AML-193 (cell line): ENCODE measurements at places on chromosomes 7 and 10.
A peak's percentile ranks its signal among the peaks of the same experiment; 100 is the strongest.

GRCh38 chr7:154347700-154348266 lies 295.6 kb downstream of the DPP6 start:
- DNase-seq: no peak

GRCh38 chr10:93352638-93353383 lies 129.3 kb downstream of the MYOF start:
- peak; percentile 54 for DNase-seq

- DNase-seq: no peak
These were observed 118.2 kb upstream of the KAT6B start for GRCh38 chr10:74708246-74708645.

DNA sequence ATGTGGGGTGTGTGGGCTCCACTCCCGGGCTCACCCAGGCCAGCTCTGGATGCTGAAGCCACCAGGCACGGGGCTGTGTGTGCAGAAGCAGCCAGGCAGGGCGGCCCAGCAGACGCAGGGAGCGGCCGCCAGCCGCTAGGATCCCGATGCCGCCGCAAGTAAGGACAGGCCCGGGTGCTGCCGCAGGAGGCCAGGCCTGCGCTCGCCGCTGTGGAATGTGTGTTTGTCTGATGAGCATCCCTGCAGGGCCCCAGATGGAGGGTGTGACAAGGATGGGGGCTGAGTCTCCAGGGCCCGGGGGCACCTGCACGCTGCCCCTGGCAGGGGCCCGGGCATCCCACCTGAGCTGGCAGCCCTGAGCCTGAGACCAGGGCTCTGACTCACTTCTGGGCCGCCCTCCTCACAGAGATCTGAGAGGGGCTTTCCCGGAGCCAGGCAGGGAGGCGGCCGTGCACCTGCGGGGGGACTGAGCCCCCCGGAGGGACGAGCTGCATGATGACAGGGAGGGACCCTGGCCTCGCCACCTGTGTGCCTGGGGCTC lies 101.5 kb downstream of the FOXL3 start:
- no peak for DNase-seq

DNA sequence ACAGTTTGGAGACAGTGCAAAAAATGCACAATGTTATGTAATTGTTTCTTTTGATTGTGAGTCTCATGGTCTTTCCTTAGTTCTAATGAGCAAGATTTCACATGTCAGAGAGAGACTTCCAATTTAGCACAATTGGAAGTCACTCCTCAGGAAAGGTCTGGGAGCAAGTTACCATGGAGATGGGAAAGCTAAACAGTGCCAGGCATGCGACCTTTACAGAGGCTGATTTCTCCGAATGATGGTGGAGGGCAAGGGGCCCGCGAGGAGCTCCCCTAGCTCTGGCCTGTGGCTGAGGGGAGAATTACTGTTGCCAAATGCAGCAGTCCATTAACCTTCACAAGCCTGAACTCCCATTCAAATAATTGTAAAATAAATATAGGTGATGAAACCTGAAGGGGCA lies 59.3 kb downstream of the CDCA7L start:
- DNase-seq: no peak

DNA sequence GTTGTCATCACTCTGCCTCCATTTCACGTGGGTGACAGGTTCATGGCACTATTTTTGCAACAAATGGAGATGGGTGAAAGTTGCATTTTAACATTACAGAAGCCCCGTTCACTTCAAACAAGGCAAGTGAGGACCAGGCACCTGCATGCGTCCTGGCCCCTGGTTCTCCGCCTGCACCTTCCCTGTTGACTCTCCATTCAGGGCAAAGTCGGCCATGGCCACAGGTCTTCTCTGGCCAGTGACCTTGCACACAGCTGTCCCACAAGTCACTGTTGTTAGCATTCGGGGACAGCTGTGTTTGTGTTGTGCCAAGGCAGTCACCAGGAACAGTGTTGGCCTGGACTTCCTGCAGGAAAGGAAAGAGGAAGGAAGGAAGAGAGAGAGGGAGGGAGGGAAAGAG lies 554.9 kb downstream of the TCERG1L start:
- DNase-seq: no peak

GRCh38 chr7:14228341-14228740 lies 238.9 kb upstream of the ETV1 start:
- no peak for DNase-seq

DNA sequence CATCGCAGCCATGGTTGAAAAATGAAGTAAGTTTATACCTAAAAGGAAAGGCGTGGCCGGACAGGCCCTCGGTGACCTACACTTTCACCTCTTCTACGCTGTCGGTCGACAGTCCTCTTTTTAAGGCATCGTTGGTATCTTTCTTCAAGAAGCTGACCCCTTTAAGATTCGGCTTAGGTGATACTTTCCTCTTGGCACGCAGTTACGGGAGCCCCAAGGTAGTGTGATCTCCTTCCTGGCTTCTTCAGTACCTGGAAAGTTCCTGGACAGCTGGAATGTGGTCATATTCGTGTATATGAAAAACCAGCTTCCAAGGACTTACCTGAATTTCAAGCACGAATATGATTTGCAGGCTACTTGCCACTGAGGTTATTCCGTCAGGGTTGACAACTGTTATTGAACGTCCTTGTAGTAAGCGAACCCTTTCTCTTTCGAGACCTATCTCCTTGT lies 885 bp upstream of the SYPL1 start:
- DNase-seq: no peak

DNA sequence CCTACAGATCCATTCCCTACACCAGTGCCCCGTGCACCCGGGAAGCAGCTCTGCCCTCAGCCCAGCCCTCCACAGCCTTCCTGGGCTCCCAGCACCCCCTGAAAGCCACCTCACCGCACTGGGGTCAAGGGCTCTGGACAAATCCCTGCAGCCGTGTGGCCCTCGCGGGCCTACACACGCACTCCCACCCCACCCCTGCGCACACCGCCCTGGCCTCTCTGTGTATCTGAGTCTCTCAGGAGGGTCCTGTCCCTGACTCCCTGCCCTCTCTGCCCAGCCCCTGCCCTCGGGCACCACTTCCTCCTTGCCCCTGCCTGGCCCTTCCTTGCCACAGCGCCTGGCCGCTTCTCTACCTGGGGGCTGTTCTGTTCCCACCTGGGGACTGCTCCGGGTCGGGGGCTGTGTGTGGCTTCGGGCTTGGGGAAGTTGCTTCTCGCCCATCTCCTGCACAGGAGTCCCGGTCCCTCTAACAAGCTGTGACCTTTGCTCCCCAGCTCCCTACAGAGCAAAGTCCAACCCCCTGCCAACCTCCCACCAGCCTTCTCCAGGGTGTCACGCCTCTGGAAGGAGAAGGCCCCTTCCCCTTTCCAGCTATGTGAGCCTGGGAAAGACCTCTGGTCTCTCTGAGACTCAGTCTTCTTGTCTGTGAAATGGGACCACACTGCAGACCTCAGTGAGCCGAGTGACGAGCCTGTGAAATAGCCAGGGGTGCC lies 1.5 kb downstream of the TMEM184A start:
- DNase-seq: no peak

DNA sequence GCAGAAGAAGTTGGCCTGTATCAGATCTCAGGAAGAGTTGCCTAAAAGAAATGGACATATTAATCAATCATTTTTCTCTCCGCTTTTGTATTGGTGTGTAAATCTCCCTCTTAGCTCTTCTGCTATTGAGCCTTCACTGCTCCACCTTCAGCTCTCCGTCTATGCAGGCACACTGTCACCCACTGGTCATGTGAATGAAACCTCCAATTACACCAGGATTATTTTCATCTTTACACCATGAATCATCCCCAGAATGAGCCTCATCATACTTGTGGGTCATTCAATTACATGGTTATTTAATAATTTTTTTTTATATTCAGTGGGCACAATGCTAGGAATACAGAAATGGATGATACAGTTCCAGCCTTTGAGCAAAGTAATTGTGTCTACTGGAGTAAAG lies 92.6 kb downstream of the LRRC4 start:
- DNase-seq: no peak

GRCh38 chr10:91891125-91892001 lies 17.9 kb downstream of the FGFBP3 start:
- no peak for DNase-seq

GRCh38 chr7:116021237-116021636 lies 9.3 kb downstream of the TFEC start:
- no peak for DNase-seq

GRCh38 chr10:25725917-25726716 lies 207.9 kb upstream of the MYO3A start:
- DNase-seq: peak; percentile 37

GRCh38 chr10:21363092-21363730 lies 162.3 kb downstream of the SKIDA1 start:
- no peak for DNase-seq

DNA sequence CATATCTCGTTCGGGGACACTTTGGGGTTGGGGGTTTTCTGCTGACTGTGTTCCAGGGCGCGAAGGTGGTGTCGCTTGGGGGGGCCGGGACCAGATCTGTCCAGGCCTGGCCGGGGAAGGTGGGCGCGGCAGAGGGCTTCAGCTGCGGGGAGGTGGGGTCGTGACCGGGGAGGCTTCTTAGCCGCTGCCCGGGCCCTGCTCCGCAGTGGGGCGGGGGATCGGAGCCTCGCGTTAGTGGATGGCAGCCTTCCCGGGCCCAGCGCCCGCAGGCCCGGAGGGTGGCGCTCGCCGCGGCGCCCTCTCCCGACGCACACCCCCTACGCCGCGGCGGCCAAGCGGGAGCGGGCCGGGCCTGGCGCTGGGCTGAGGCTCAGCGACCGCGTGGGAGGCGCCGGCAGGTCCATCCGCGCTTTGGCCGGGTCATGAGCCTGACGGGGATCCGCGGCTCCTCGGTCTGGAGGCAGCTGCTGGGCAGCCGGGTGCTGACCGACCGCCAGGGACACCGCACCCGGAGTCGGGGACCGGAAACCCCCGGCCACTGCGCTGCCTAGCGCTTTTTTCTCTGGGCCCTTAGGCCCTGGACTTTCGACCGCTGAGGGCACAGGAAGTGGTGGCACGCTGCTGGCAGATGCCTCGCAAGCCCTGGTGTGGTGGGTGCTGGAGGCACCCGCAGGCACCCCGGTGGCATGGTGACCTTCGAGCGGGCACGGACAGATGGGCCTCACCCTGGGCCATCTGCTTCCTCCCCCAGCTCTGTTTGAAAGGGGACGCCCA lies 1.2 kb downstream of the AGAP3 start:
- DNase-seq: peak; percentile 14

- no peak for DNase-seq
These were observed 81.2 kb downstream of the FZD1 start for GRCh38 chr7:91345449-91345848.

- DNase-seq: no peak
These were observed 62.1 kb downstream of the VWA2 start for GRCh38 chr10:114301177-114301576.

GRCh38 chr10:116783011-116783655 lies 40.8 kb upstream of the HSPA12A start:
- no peak for DNase-seq

DNA sequence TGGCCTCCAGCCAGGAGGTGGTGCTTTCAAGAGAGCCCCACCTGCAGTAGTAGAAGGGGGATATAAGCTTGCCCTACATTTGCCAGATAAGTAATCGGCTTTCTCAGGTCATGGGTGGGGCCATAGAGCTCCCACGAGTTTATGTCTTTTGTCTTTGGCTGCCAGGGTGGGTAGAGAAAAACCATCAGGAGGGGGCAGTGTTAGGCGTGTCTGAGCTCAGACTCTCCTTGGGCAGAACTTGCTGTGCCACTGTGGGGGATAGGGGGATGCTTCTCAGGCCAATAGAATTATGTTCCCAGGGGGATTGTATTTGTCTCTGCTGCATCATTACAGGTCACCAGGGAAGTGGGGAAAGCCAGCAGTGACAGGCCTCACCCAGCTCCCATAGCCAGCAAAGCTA lies 12.3 kb upstream of the MRPS33 start:
- DNase-seq: no peak

- DNase-seq: no peak
These were observed 553 bp downstream of the TSPAN15 start for GRCh38 chr10:69451784-69452251.
